Activated naive CD4-positive, alpha-beta T cell (primary cell): ENCODE measurements at places on chromosomes 7 and 10.

DNA sequence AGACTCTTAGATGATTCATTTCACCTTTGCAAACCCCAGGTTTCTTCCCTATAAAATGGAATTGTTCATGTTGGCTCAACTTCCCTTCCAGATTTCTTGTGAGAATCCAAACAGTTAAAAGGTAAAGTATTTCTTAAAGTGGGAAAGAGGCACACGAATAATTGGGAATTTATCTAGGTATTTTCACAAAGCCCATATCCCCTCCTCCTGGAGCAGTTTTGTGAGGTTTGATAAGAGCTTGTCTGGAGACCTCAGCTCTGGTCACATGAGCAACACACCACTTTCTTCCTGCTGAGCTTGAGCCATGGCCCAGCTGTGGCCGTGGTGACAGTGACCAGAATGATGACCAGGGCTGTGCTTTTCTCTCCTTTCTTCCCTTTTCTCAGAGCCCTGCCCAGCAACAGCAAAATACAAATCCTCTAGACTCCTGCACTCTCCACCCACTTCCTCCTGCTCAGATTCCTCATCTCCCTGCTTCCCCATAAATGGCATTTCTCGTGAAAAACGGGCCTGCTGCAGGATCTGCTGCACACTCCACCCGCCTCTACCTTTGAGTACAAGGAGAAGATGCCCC, 87.7 kb downstream of the PIK3CG start:
- no peak for DNase-seq

GRCh38 chr10:30415593-30415992, 18.4 kb upstream of the MAP3K8 start:
- DNase-seq: no peak

GRCh38 chr10:122713091-122713885, 13.6 kb upstream of the C10orf120 start:
- no peak for DNase-seq

DNA sequence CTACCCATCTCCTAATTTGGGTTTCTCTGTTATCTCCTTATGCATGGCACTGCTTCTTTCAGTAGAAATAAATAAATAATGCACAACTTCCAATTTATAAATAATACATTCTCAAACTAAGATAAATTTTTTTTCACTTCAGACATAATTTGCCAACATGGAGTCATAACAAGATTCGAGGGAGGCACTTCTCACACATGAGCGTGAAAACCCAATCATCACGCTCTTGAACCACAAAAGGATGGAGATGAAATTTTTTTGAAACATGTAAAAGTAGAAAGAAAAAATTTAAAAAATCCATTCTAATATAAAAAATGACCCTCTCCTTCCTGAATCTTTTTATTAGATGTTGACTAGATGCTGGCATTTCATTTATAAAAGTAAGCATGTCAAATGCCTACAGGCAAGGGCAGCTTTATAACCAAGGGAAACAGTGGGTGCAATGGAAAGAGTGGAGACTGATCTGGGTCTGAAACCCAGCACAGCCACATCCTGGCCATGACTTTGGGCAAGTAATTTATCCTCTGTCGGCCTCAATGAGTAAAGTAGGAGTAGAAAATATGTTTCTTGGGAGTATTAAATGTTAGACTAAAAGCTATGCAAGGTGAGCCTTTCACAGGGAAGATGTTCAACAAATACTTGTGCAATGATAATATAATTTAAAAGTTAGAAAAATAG, 185.0 kb downstream of the STK31 start:
- no peak for DNase-seq

GRCh38 chr10:60480865-60481563, 91.3 kb upstream of the ANK3 start:
- no peak for DNase-seq

DNA sequence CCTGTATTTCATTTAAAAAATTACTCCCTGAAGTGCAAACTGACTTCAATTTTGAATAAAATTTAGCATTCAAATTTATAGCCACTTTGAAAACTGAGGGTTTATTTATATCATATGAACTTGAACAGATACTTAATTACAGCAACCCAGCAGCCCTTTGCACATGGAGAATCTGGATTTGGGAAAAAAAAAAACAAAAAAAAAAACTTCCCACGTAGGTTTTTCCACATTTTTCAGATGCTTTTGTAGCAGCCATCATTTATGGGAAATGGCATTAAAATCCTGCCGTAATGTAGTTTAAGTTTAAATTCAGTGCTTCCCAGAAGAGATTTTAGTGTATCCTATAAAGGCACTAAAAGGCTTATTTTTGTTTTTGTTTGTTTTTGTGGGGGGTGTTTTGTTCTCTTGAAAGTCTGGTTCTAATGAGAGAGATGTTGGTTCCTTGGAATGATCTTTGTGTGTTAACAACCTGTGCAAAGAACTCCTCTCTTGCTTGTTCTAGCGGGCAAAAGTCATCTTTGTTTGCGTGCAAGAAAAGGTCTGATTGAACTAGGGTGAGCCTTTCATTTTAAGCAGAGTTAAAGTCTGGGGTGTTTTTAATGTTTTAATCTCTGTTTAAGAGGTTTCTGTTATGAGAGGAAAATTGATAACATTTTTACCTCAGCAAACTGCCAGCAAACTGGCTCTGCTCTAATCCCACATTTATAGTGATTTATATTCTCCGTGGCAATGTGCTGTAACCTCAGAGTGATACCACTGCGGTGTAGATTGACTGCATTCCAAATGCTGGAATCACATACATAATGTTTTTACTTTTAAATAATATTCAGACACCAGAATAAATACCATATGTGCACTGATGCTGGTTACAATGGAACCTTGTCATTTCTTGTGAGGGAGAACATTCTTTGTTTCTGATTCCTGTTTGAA, 105.5 kb downstream of the WNT2 start:
- DNase-seq: no peak

DNA sequence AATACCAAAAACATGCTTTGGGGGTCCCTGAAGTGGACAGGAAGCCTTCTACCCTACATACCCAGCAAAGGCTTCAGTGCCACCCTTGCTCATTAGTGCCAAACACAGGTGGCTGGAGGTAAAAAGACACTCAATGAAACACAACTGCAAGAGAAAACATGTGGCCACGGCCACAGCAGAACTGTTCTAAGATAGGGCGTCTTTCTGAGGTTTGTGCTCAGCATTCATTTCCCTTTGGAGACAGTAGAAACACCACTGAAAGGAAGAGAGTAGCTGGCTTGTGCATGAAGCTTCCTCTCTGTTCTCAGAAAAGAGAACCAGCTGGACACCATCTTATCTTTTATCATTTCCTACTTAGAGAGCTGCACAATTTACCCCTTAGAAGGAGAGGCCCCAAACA, 143.0 kb downstream of the PLXNA4 start:
- DNase-seq: no peak

DNA sequence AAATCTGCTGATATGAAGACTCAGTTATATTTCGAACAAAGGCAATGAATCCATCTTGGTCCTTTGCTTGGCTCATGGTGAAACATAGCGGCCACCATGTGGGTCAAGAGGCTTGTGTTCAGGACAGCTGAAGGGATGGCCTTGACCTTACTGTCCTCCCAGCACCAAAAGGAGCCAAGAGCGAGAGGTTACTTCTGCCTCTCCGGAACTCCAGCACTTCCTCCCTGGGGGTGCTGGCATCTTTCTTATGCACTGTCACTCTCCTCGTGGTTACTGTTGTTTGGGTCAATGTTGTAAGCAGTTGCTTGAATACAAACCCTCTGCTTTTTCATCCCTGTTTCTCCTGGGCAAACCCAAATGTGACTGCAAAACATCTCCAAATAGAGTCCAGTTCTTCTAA, 100.6 kb downstream of the RBM20 start:
- no peak for DNase-seq

GRCh38 chr7:28096713-28097112, 83.9 kb downstream of the JAZF1 start:
- peak; percentile 4 for DNase-seq

GRCh38 chr10:75388082-75388481, 13.5 kb downstream of the ZNF503 start:
- no peak for DNase-seq

- no peak for DNase-seq
Measured at GRCh38 chr7:47300472-47301104, 281.3 kb downstream of the TNS3 start.

DNA sequence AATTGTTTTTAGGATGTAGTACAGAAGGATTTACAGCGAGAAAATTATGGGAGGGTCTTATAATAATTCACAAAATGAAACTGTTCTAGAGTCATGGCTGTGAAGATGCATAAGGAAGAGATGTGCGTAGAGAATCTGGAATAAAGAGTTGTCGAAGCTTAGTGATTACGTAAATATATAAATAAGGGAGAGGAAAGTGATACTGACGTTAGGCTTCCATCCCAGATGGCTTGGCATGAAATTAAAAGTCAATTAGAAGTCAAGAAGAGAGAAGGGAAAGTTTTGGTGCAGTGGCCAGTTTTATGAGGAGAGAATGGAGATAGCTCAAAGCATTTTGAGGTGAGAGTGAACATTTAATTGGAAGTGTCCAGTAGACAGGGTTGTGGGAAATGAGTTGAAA, 85.5 kb downstream of the LCOR start:
- DNase-seq: no peak

GRCh38 chr7:78620920-78621319, 822.3 kb downstream of the PHTF2 start:
- no peak for DNase-seq

- DNase-seq: no peak
Measured at GRCh38 chr7:78081888-78082287, 283.3 kb downstream of the PHTF2 start.

GRCh38 chr7:130479716-130480400, 12.0 kb upstream of the MEST start:
- no peak for DNase-seq

- DNase-seq: no peak
Measured at GRCh38 chr7:141785706-141786552, 4.1 kb upstream of the TAS2R5 start.

GRCh38 chr7:27435461-27435860, 192.9 kb downstream of the EVX1 start:
- DNase-seq: no peak

DNA sequence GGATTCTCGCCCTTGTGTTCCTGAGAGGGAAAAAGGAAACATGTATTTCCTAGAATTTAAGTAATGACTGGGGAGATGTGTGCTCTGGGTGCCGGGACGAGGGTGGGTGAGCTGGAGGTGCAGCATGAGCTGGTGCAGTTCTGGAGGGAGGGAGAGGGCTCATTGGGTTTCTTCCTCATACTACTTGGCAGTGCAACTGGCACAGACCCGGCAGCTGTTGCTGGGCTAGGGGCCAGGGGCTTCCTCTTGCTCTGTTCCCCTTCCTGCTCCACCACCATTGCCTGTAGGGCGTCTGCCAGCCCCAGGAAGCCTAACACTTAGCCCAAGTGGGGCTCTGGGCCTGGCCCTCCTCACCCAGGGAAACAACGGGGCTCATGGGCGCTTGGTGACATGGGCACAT, 5.9 kb downstream of the RET start:
- DNase-seq: no peak

DNA sequence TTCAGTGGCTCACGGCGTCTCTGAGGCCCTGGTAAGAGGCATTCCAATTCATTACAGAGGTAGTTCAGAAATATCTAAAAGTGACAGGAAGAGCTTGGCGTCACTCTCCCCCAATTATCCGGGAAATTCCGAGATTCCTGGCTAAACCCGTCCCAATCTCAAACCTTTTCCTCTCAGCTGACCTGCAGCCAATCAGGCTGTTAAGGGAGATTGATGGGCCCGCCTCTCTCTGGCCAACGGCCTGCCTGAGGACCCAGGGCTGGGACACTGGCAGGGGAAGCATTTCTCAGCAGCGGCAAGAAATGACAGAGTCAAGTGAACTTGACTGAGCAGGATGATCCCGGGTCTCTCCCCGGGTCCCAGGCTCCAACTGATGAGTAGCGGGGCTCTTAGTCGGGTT, 72.3 kb downstream of the EBF3 start:
- DNase-seq: no peak

GRCh38 chr10:74096777-74097176, 53.9 kb downstream of the AP3M1 start:
- DNase-seq: no peak

DNA sequence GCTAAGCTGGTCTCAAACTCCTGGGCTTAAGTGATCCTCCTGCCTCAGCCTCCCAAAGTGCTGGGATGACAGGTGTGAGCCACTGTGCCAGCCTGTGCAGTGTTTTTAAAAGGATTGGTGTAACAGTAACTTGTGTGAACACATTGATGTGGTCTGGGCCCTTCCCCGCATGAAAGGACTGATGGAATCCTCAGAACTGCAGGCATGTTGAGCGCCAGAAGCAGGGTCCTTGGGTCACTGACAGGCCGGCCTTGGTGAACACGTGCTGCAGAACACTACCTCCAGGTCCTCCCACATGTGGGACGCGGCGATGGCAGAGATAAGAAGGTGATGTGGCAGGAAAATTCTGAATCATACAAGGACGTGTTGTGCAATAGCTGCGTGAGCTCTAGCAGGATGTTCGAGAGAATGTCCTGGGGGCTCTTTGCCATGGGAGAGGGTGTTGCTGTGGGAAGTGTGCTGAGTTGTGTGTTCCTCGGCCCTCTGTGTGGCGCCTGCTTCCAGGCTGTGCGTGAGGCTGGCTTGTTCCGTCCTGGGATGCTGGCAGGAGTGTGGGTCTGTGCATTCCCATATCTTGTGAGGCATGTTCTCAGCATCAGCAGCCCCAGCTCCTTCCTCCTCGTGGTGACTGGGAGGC, 68.2 kb downstream of the DNAJB6 start:
- DNase-seq: no peak

GRCh38 chr10:116926426-116926825, 77.1 kb downstream of the ENO4 start:
- DNase-seq: no peak

GRCh38 chr7:44044315-44045225, at the start of gene DBNL:
Gene DBNL, plus strand, starts transcription at chr7:44044702. Its CDS starts 36 bp downstream, at chr7:44044738.
- DNase-seq: peak; percentile 80

- no peak for DNase-seq
Measured at GRCh38 chr10:24465124-24465874, 256.4 kb downstream of the KIAA1217 start.

DNA sequence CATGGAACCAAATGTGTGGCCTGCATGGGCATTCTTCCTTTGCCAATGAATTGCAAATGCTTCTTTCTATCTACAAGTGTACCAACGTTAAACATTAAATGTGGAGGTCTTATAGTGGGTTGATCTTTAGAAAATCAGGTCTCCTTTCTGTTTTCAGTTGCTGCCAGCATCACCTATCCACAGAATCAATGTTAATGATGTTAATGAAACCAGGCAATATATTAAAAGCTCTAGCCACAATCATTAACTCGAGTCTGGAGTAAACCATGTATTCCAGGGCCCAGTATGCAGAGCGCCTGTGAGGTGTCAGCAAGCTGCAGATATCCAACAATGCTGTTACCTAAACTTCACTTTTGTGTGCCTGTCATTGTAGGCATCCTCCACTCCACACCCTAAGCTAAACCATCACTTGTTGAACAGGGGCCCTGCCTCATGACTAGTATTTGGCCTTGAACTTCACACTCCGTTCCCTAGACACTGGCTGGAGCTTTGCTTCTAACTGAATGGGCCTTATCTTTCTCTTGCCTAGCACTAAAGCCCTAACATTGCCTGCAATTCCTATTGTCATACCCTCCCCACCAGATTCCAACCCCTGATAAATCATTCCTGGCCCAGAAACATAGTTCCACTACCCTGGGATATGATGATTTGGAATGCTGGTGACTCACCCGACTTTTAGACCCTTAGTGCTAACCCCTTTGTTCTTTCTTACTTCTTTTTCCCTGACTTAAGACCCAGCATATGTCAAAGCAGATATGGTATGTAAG, 24.3 kb upstream of the ITGB8 start:
- no peak for DNase-seq

GRCh38 chr10:2866569-2866968, 200.8 kb upstream of the PFKP start:
- DNase-seq: no peak
